GDM1 (cell line): ENCODE measurements at places on chromosomes 2 and 18.

DNA sequence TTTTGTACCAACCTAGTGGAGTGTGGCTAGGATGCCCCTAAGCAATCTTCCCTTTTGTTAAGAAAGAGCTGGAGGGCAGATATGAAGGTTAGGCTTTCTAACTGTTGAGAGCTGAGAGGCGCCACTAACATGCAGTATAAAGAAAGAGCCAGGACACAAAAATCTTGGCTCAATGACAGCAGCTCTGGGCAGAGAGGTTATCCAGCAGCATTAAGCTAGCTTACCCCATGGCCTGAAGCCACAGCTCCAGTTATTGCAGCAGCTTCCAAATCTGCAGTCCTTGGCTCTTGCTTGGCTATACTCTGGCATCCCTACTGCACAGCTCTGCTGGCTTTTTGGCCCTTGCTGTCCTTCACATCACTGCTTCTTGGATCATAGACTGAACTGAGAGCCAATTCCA, 213.4 kb downstream of the GPD2 start:
- no peak for DNase-seq

GRCh38 chr2:235532307-235532706, 38.5 kb downstream of the AGAP1 start:
- no peak for DNase-seq

GRCh38 chr2:28362991-28363521, 29.6 kb upstream of the FOSL2 start:
- DNase-seq: no peak

GRCh38 chr2:233846387-233847247, 7.7 kb downstream of the HJURP start:
- DNase-seq: no peak

DNA sequence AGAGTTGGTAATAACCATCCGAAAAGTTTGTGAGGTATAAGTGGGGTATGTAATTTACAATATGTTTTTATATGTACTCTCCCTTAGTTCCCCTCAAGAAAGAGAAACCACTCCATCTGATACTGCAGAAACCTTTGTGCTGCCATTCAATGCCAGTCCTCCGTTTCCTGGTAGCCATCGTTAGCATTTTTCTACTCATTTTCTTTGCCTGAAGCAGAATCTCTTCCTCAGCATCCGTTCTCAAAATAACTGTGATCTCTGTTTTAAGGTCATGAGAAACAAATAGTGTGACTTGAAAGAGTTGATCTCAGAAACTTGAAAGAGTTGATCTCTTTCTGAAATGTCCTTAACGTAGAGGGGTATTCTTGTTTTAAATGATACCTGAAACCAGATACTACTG, 996 bp downstream of the PTCD3 start:
- DNase-seq: no peak

- no peak for DNase-seq
Observed at GRCh38 chr2:17052001-17052400, 386.4 kb upstream of the CYRIA start.

DNA sequence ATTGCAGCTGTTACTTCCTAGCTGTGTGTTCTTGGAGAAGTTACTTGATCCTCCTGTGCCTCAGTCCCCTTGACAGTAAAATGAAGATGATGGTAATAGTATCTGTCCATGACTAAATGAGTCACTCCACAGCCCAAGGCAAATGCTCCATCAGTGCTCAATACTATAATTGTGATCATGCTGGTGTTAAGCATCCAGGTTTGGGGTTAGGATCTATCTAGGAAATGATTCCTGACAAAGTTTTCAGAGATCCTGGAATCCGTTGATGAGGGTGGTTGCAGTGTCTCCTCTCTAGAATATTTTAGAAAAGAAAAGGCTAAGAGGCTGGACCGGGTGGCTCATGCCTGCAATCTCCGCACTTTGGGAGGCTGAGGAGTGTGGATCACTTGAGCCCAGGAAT, 2.7 kb upstream of the PRELID3A start:
- DNase-seq: no peak

GRCh38 chr18:27749194-27749593, 427.7 kb downstream of the CDH2 start:
- no peak for DNase-seq

- DNase-seq: no peak
Observed at GRCh38 chr2:196406-196805, 67.4 kb downstream of the SH3YL1 start.

GRCh38 chr18:29693334-29693733, 1349.2 kb downstream of the DSC3 start:
- DNase-seq: no peak

- DNase-seq: no peak
Observed at GRCh38 chr2:103991591-103991990, 862.3 kb upstream of the POU3F3 start.

DNA sequence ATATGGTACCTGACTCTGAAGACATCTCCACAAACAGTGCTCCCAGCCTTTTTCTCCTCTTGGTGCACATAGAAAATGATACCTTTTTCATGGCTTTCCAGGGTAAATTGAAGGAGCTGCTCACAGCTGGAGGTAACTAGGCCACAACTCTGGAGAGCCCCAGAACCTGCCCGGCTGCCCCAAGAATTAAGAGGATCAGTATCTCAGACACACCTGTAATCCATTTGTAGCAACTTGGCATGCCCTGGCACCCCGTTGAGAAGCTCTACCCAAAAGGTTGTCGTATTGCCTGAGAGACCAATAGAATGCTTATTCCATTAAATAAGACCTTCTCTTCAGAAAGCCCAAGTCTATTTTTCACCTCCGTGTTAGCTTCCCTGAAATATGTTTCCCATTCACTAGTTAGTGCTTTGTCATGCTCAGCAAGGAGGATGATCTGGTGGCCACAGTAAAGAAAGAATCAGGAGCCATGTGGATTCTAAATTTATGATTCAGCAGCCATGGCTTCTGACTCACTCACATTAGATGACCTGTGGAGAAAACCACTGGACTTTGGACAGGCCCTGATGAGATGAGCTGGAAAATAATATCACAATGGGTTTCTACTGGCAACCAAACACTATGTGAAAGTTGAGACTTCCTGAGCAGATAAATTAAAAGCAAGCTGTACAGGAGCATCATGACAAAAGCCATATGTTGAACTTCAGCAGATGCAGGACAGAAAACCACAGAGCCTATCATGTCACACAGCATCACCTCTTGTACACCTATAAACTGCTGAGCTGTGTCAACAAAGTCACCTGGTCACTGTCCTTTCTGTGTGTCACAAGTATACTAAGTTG, 253.3 kb upstream of the OSR1 start:
- no peak for DNase-seq
